ENCODE measurements at places on chromosomes 5 and 9.

GRCh38 chr5:53858700-53859456 lies 298.4 kb downstream of the NDUFS4 start:
- DNase-seq = no peak

DNA sequence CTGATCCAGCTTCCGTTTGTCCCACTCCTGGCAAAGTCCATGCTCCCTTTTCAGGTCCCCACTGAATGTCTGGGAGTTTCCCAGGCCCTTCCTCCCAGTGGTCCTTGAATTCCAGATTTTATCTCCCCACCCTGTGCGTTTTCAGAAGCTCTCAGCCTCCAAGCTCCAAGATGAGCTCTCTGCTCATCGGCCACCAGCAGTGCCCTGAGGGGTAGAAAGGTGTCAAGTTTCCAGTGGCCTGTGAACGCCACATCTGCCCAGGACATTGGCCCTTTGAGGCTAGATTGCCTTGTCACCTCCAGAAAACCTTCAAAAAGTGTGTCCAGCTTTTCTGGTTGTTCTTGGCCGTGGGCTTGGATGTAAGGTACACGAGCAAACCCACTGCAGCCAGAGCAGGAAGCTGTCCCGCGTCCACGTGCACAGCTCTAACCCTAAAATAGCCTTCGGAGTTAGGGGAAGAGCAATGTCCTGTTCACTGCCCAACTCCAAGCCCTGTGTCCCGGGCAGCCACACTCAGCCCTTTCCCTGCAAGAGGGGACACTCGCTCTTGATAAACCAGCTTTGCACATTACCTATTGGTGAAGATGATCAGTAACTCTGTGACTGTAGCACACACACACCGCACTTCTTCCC lies 10.9 kb upstream of the LRRC14B start:
- DNase-seq = no peak

- DNase-seq = peak; percentile 57
Observed at GRCh38 chr9:120916588-120916987, 10.0 kb downstream of the TRAF1 start.

DNA sequence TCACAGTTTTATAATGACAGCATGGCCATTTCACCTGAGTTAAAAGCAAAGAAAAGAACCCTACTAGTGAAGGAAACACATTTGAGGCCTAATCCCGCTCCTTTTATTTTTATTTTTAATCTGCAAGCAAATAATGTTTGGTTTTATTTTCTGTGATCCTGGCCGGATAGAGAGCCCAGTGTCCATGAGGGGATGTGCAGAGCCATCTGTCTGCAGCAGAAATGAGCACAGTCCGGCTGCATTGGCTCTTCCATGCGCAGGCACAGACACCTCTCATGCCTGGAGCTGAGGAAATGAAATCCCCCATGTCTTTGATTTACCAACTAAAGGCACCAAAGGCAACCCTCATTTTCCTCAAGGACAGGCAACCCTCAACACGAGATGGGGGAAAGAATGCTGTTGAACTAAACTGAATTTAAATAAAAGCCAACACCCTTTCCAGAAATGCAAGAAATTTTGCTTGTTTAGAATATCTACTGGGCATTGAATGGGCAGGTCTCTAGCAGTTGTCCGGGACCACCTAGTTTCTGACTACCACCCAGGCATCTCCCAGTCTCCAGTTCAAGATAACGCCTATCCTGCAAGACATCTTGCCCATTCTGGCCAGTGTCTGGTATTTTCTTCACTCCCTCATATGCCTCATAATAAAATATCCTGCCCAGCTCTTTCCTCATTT lies 47.9 kb upstream of the SEMA6A start:
- DNase-seq = no peak

DNA sequence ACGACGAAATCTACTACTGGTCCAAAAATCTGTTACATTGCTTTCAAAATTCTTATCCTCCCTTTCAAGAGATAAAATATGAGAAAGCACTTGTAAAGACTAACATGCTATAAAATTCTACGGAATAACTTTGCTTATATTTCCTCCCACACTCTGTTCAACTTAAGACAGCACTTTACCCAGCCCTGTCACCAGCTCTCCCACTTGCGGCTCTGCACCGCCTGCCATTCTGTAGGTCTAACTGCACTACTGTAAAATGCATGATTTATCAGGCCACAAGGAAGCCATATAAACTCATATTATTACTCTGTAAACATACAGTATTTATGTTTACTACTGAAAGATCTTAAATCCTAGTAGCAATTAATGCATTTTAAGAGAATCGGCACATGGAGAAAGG lies 11.4 kb downstream of the CTNND2 start:
- DNase-seq = no peak

DNA sequence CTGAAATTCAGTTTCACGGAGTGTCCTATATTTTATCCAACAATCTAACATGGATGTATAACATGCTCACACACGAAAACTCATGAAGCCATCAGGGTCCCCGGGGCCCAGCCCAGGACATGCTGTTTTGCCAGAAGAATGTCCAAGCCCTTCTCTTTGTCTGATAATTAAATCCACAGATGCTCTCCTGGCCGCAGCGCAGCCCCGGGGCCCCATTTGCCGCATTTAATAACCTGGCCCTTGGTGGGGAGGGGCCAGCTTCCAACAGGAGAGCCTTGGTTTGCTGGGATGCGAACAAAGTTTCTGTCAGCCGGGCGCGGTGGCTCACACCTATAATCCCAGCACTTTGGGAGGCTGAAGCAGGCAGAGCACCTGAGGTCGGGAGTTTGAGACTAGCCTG lies 30.0 kb downstream of the PLPP7 start:
- no peak for DNase-seq

- DNase-seq = no peak
Observed at GRCh38 chr5:173873306-173873922, 14.7 kb upstream of the CPEB4 start.

- no peak for DNase-seq
Observed at GRCh38 chr5:173733831-173734501, 117.5 kb upstream of the BOD1 start.

DNA sequence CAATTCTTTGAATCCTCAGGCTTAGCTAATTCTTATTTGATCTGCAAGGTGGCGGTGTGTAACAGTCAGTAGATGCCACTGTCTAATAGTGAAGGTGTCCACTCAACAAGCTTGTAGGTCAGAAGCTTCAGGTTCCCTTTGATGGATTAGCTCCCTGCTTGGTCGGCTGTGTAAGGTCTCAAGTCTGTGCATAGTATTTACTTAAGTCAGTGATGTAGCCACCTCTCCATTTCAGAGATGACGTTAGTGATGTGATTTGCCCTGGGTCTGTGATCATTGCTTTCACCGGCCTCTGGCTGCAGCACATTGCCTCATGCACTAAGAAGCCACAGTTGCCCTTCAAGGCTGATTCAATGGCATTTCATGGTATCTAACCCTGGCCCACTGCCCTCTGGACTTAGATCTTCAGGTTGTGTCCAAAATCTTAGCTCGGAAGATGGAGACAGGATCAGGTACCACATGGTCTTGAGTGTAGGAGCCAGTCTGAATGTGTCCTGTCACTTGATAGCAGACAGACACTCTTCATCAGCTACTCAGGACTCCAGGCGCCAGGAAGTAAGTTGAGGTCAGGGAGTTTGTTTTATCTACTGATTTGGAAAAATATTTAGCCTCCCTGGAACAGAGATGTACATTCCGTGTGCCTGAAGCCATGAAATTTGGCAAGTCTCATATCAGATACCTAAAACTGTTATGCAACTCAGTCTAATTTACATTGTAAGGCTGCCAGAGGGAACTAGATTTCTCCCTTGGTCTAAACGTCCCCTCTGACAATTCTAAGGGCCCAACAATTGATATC lies 42.9 kb downstream of the SUB1 start:
- no peak for DNase-seq

- DNase-seq = no peak
Observed at GRCh38 chr5:128424646-128425045, 113.4 kb downstream of the FBN2 start.

DNA sequence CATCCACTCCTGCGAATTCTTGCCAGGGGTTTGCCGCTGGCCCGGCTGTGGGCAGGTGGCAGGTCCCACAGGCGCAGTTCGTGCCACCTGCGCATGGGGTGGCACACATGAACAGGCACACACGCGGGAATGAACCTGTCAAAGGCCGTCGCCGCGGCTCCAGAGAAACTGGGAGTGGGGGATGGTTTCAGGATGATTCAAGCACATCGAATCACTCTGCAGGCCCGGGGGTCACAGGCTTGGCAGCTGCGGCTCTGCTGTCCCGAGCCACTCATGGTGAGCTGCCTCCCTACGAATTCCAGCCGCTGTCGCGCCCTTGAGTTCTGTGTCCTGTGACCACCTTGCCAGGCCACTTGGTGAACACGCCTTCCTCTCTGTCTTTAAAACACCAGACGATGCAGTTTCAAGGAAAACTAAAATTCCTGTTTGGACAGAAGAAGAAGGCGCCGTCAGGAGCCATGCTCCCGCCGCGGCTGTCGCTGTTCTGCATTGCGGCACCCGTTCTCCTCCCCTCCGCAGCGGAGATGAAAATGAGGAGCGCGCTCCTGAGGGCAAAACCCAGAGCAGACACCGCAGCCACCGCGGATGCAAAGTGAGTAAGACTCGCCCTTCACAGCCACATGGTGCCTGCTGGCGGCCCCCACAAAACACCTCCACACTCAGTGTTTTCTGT lies 15.4 kb upstream of the EXOC3 start:
- no peak for DNase-seq

- DNase-seq = no peak
Observed at GRCh38 chr5:154385236-154385512, 60.6 kb upstream of the SAP30L start.

DNA sequence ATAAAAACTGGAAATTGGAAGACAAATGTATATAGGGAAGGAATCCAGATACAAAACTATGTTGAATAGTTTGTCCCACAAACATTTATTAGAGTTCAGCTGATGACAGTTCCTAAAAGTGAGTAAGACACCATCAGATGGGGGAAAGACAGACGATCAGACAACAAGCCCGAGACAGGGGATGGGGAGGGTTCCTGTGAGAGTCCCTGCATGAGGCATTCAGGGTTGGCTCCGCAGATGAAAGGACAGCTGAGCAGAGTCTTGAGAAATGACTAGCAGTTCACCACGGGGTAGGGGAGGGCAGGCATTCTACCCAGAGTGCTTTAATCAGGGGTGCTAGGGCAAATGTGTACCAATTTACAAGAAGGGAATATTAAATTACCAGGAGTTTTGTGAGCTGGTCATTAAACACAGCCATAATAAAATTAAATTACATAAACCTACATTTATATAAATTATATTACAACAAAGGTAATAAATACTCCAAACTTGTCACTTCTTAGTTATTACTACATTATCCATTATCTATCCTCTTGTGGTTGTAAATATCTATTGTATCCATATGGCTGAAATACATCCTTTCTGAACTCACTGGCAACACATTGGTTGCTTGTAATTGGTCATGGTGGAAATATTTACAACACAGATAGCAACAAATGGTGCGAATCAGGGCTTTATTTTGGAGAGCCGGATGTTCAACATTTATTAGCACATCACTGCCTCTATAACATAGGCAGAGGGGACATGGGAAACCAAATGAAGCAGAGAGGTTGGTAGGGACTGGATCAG lies 27.8 kb downstream of the TNFSF15 start:
- DNase-seq = no peak

DNA sequence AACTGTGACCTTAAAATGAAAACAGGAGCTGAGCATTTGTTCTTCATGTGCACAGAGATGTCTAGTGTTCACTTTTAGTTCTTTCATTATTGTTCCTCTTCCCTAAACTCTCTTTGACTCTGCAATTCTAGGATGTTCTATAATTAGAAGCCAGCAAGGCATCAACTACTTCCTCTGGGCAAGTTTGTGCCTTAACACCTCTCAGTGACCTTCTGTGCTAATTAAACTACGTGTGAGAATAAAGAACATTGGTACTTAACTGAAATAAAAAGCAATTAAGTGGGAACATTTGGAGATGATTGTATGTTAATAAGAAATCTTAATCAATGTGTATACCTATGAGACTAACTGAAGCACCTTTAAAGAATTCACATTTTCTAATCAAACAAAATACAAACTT lies 242.8 kb downstream of the RASEF start:
- DNase-seq = no peak

DNA sequence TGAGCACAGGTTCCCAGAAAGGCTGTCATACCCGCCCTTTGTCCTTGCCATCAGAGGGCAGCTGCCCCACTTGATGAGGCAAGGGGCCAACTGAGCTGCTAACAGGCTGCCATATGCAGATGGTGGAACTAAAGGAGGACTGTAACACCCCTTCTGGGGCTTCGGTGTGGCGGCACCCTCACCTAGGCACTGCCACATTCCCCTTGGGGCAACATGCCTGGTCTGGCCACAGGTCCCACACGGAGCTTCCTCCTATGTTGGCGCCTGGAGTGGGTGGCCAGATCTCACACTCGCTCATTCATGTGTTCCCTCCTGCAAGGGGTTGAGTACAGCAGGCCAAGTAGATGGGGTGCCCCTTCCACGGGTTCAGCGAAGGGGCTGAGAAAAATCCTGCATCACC lies 777.4 kb upstream of the CHD1 start:
- no peak for DNase-seq

DNA sequence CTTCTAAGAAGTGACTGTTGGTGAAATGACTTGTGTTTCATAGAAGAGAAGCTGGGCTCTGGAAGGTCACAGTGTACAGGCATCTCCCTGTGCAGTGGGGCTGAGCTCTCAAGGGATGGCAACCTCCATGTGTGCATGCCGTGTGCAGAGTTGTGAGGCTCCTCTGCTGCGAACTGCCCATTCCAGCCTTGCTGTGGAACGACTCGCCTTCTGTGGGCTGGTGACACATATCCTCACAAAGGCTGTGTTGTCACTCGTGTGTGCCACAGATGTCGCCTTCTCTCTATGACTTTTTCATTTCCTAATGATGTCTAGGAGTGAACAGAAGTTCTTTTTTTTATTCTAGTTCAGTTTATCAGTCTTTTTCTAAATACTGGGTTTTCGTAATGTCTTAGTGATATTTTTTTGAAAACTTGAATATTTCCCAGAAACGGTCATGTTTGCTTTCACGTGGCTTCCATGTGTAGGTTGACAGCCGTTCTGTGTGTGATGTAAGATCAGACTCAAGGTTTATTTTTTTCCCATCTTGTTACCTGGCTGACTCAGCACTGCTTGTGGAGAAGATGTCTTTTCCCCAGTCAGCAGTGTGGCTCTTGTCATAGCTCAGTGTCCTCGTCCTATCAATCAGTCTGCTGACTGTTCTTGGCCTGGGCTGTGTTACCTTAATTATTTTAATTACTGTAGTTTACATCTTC lies 57.3 kb upstream of the CACNA1B start:
- DNase-seq = no peak

- peak; percentile 47 for DNase-seq
Observed at GRCh38 chr9:34125681-34126206, 754 bp downstream of the DCAF12 start.

DNA sequence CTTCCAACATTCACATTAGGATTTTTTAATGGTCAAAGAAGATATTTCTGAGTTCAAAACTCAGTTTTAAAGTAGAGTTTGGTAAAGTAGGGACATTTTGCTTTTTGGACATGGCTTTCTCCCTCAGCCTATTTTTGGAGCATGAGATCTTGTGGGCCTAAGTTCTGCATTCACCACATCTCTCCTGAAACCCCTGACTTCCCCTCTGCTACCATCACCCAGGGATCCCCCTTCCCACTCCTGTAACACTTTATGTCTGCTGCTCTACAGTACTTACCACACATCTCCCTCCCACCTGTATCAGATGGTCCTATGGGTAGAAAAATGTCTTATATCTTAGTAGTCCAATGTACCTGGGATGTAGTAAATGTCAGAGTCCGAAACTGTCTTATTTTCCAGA lies 48.2 kb upstream of the JAK2 start:
- DNase-seq = no peak
